Fibroblast of mammary gland (primary cell): ENCODE measurements at places on chromosomes 6 and 20.

DNA sequence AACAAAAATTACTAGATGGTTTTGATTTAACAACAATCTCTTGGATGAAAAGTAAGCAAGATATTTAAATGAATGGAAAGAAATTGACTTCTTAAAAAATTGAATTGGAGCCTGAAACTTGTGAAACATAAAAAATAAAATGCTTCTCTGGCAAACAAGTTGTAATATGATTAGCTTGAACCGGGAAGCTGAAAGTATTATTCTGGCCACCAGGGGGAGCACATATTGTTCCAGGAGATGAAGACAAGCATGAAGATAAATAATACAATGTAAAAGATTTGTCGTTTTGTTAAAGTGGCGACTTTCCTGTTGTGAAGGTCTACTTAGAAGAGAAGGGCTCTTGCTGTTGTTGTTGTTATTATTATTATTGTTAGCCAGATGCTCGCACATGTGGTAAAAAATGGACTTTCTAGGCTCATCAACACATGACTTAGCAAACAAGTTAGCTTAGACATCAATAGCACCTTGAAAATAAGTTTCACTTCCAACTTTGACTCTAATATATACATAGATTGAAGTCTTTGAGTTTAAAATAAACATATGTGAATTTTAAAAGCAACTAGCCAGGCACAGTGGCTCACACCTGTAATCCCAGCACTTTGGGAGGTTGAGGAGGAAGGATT is 14.2 kb downstream of the PAX1 start:
- DNase-seq = peak; percentile 69

GRCh38 chr20:3174442-3175261 is 1.3 kb upstream of the LZTS3 start:
- DNase-seq = peak; percentile 19

DNA sequence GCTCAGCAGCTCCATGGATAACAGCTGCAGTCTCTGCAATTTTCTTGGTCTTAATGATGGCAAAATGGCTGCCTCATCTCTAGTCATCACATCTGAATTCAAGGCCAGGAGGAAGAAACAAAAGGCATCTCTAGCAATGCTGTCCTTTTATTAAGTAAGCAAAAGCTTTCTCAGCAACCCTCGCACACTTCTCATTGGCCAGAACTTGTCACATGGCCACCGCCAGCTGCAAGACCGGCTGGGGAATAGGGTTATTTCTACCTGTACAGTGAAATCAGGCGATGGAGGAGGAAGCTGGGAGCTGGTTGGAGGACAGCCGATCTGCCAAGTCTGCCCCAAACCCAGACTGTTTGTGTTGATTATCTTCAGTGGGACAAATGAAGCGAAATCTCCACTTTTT is 33.4 kb downstream of the ANKRD60 start:
- DNase-seq = no peak

DNA sequence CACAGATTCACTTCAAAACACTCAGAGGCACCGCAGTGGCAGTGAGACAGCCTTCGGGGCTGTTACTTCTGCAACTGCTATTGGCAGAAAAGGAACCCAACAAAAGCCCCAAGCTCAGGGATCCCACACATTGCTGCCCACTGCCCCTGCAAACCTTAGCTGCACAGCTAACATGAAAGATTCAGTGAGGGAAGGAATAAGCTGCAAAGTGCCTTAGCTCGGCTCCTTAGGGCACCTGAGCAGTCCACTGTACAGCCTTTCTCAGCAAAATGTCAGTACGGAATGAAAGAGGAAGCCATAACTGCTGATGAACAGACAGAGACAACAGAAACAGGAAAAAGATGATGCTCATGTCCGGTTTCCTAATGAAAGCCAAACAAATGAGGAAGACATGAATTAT is 179.7 kb upstream of the SHLD1 start:
- no peak for DNase-seq

DNA sequence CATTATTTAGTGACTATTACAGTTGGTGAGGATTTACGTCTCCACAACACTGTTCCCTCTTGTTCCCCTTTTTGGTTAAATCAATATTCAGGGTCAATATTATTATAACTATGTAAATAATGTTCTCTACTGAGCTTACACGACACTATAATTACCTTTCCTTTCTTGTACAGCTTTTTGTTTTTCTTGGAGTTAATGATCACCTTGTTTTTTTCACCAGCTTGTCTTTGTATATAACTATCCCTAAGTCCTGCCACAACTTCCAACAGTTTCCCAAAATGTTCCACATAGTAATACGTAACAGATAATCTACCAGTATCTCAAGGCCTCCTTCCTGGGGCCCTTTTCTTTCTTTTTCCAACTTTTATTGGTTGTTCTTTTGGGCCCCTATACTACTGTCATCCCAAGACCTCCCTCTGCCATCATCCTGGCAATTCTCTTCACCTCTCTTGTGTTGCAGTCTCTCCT is 142.0 kb upstream of the SOX4 start:
- no peak for DNase-seq

DNA sequence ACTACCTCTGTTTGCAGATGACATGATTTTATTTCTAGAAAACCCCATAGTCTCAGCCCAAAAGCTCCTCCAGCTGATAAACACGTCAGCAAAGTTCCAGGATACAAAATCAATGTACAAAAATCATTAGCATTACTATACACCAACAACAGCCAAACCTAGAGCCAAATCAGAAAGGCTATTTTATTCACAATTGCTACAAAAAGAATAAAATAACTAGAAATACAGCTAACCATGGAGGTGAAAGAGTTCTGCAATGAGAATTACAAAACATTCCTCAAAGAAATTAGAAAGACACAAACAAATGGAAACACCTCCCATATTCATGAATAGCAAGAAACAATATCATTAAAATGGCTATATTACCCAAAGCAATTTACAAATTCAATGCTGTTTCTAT is 65.6 kb upstream of the HTR1E start:
- no peak for DNase-seq

- no peak for DNase-seq
These were observed 7.0 kb downstream of the CEBPB start for GRCh38 chr20:50197463-50198179.

- no peak for DNase-seq
These were observed 380.3 kb upstream of the ARID1B start for GRCh38 chr6:156396791-156397418.

- no peak for DNase-seq
These were observed 15.1 kb upstream of the ZNF217 start for GRCh38 chr20:53608456-53609452.

GRCh38 chr6:34486106-34486740 is 20.3 kb downstream of the PACSIN1 start:
- no peak for DNase-seq

DNA sequence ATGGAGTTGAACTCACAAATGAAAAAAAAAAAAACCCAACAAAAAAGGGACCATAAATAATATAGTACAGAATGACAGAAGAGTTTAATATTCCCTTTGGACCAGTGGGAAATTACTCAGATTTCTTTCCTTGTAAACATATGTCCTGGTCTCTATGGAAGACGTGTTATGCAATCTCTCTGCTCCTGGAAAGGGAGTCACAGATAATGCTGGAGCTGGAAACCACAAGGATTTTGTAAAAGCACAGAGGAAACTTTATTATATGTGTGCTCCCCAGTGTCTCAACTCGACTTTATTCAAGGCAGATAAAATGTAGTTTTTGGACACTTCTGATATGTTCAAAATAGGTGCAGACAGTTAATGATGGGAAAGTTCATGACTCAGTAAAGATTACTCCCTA is 88.1 kb upstream of the ZFP64 start:
- peak; percentile 66 for DNase-seq

GRCh38 chr20:8601542-8601912 is 467.4 kb upstream of the PLCB4 start:
- no peak for DNase-seq

GRCh38 chr6:139922236-139922635 is 547.8 kb upstream of the CITED2 start:
- DNase-seq = no peak

- DNase-seq = no peak
These were observed 30.0 kb upstream of the UBR2 start for GRCh38 chr6:42533794-42534193.

DNA sequence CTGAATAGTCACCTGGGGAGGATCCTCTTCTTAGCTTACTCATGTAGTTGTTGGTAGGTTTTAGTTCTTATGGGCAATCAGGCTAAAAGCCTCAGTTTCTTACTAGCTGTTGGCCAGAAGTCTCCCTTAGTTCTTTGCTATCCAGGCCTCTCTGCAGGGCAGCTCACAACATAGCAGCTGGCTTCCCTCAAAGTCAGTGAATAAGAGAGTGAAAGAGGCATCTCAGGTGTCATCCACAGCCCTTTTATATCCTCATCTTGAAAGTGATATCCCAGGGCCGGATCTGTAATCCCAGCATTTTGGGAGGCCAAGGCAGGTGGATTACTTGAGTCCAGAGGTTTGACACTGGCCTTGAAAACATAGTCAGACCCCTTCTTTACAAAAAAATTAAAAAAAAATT is 42.1 kb upstream of the FOXA2 start:
- no peak for DNase-seq

GRCh38 chr6:158338311-158339112 is 26.2 kb downstream of the TULP4 start:
- no peak for DNase-seq

DNA sequence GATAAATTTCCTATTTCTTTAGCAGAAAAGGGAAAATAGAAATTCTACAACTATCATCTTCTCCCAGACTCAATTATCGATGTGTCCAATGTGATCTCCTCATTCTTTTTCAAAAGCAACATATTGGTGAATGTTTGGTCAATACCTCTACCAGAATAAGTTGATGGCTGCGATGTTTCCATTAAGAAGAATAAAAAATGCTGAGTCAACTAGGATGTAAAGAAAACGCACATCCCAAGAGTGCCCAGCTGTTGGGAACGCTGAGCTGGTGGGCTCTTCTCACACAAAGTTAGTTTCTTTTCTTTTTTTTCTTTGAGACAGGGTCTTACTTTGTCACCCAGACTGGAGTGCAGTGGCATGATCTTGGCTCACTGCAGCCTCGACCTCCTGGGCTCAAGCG is 39.8 kb downstream of the RAMACL start:
- no peak for DNase-seq

- DNase-seq = no peak
These were observed 18.4 kb downstream of the CTNNBL1 start for GRCh38 chr20:37711994-37712964.

GRCh38 chr6:70160276-70160675 is 142.6 kb downstream of the COL9A1 start:
- DNase-seq = no peak

- peak; percentile 60 for DNase-seq
These were observed 223.7 kb upstream of the SULF2 start for GRCh38 chr20:48008850-48009515.

- DNase-seq = no peak
These were observed 21.3 kb upstream of the CEP85L start for GRCh38 chr6:118672678-118673077.

DNA sequence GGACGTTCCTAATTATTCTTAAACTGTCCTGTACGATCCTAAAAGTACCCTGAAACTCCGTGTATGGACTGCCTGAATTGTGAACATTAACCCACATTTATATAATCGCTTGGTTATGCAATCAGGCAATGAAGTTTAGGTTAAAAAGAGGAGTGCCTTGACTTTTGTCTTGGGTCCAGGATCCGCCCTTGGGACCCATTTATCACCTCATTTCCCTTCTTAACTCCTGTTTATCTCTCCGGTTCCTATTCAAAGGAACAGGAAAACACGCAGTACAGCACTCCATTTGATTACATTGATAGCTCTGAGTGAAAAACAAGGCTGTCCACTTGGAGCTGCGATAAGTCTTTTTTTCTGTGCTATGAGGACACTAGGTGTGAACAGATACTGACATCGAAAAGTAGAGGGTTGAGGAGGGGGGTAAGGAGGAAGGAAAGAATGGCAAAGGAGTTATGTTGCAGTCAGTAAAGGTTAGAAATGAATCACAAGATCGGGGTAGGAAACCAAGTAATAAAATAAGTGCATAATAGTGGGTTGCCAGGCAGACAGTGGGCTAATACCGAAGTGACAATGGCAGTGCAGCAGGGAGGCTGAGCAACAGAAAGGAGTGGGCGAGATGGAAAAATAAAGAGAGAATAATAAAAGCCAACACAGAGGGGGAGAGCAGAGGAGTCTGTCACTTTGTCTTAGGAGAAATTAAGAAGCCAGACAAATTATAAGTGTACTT is 15.9 kb upstream of the PCK1 start:
- no peak for DNase-seq

DNA sequence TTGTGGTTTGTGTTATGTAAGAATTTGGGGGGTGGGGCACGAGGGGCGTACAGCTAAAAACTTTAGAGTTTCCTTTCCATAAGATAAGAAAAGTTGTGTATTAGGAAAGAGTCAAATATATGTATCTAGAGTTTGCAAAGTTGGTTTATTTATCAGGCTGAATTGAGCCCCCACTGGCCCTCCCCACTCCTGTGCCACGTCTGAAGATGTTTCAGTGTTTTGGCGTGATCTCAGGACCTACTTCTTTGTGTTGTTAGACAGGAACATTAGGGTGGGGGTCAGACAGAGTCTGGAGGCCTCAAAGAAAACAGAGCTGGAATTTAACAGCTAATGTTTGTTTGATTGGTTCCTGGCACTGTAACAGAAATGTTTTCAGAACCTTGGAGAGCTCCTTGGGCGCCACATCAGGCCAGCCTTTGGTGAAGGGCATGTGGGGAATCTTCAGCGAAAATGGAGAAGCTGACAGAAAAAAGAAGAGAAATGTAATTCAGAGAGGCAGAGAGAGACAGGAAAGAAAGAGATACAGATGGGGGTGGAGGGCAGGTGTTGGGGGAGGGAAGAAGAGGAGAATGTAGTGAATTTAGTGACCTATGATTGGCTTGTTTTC is 674 bp downstream of the NRSN1 start:
- DNase-seq = peak; percentile 55

- DNase-seq = no peak
These were observed 87.5 kb downstream of the PREX1 start for GRCh38 chr20:48740292-48740649.

DNA sequence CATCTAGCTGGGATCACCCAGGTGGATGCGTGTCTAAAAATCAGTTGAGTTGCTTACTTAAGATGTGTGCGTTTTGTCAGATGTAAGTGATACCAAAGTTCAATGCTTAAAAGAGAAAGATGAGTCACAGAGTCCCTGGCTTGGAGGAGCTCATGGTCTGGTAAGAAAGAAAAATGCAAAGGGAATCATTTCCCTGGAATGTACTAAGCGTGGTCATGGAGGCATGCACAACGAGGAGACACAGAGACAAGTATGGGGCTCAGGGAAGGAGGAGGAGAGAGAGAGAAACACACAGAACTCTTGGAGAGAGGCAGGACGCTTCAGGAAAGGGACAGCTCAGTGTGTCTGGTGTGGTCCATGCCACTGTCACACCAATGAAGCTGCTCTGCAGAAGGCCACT is 186.9 kb upstream of the GMDS start:
- DNase-seq = peak; percentile 92
